Fibroblast of lung (primary cell): ENCODE measurements at places on chromosomes 11 and 22.
A peak's percentile ranks its signal among the peaks of the same experiment; 100 is the strongest.

DNA sequence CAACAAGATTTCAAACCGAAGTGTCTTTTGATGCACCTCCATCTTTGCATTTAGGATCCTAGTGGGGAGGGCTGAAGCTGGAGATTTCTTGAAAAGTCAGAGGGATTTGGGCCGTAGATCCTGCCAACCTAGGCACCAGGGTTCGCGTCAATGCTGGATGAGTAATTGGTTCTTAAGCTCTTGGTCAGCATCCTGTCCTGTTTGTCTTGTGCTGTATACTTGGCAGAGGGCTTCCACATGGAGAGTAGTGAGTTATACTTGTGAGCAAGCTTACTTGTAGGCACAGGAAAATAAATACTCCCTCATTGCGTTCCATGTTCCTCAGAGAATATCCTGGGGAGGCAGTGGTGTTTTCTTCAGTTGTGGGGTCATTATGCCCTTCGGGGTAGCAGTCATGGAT, 12.6 kb downstream of the INSC start:
- peak; percentile 62 for DNase-seq

DNA sequence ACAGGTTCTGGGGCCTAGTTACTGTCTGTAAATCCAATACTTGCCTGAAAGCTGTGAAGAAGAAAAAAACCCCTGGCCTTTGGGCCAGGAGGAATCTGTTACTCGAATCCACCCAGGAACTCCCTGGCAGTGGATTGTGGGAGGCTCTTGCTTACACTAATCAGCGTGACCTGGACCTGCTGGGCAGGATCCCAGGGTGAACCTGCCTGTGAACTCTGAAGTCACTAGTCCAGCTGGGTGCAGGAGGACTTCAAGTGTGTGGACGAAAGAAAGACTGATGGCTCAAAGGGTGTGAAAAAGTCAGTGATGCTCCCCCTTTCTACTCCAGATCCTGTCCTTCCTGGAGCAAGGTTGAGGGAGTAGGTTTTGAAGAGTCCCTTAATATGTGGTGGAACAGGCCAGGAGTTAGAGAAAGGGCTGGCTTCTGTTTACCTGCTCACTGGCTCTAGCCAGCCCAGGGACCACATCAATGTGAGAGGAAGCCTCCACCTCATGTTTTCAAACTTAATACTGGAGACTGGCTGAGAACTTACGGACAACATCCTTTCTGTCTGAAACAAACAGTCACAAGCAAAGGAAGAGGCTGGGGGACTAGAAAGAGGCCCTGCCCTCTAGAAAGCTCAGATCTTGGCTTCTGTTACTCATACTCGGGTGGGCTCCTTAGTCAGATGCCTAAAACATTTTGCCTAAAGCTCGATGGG, 13.5 kb downstream of the PIK3IP1 start:
- DNase-seq: no peak

DNA sequence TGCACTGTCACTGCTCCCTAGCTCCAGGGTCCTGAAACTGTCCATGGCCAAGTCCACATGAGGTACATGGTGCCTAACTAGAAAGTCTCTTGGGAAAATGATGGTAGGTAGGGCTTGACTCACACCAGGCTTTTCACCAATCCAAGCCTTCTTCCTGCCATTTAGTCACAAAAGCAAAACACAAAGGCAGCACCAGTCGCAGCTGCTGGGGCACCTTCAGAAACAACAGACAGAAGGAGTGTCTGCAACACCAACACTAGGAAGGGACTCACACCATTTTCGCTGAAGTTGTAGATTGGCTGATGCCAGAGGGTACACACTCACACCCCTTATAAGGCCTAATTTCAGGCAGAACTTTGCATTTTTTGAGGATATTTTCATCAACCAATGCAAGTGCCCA, 55.7 kb downstream of the SYTL2 start:
- DNase-seq: no peak

DNA sequence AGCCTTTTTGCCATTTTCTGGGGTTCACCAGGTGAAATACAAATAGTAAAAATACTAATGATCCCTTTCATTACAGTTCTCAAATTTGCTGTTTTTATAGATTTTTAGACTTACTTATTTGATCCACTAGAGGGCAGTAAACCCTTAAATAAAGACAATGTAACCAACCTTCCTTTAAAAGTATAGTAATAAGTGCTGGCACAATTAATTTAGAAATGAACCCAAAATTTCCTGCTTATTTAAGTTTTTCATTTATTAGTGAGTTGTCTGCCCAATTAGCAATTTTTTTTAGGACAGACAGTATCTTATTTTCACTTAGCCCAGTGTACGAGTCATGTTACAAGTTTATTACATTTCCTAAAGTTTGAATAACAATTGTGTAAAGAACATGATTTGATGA, 4.7 kb downstream of the DDIAS start:
- DNase-seq: peak; percentile 61

DNA sequence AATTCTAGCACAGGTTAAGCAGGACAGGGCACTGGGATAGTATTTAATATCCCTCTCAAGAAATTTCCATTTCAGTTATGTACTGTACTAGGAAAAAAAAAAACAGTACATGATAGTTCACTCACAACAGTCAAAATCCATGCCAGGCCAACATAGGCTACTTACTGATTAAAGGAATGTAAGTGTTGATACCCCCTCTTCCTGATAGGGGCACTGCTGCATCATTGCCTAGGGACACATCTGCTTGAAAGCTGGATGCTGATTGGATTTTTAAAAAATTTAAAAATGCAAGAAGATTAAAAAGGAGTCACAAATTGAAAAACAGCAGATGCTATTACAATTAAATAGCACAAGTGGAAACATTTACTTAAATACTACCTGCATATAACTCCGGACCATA, 43.4 kb downstream of the APOL5 start:
- peak; percentile 45 for DNase-seq

- no peak for DNase-seq
These were observed 24.9 kb downstream of the SLC43A1 start for GRCh38 chr11:57490456-57491248.

DNA sequence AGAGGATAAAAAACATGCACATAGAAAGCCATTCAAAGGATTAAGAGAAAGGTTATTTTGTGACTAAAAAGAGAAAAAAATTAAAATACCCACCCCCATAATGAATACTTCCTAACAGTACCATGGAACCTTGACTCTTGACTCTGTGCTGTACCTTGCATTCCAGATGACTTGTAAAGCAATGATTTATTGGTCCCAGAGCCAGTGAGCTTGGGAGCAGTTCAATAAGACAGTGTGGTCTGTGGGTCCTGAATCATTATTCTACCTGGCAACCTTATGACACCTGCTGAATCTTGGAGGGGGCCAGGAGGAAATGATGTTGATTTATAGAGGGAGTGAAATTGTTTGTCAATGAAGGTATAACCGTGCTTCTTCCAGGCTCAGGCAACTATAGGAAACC, 34.2 kb upstream of the PAX6 start:
- DNase-seq: no peak

GRCh38 chr22:24965822-24966626, 13.5 kb downstream of the KIAA1671 start:
- DNase-seq: no peak

GRCh38 chr11:105334025-105334714, 194.6 kb upstream of the CARD18 start:
- DNase-seq: no peak

DNA sequence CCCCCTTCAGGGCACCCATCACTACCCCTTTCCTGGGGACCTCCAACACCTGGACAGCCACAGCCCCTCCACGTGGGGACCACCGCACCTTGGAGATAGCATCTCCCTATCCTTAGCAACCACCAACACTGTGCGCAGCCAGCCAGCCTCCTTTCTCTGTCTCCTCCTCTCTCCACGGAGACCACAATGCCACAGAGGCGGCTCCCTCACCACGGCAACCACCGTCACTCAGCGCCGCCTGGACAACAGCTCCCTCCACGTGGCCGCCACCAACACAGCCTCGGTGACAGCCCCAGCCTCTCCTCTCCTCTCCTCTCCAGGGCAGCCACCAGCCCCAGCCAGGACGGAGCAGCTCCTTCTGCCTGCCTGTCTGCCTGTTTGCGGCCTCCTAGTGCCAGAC, 10.5 kb downstream of the ELFN2 start:
- DNase-seq: no peak

GRCh38 chr11:67484847-67485311, 2.1 kb downstream of the AIP start:
- no peak for DNase-seq

DNA sequence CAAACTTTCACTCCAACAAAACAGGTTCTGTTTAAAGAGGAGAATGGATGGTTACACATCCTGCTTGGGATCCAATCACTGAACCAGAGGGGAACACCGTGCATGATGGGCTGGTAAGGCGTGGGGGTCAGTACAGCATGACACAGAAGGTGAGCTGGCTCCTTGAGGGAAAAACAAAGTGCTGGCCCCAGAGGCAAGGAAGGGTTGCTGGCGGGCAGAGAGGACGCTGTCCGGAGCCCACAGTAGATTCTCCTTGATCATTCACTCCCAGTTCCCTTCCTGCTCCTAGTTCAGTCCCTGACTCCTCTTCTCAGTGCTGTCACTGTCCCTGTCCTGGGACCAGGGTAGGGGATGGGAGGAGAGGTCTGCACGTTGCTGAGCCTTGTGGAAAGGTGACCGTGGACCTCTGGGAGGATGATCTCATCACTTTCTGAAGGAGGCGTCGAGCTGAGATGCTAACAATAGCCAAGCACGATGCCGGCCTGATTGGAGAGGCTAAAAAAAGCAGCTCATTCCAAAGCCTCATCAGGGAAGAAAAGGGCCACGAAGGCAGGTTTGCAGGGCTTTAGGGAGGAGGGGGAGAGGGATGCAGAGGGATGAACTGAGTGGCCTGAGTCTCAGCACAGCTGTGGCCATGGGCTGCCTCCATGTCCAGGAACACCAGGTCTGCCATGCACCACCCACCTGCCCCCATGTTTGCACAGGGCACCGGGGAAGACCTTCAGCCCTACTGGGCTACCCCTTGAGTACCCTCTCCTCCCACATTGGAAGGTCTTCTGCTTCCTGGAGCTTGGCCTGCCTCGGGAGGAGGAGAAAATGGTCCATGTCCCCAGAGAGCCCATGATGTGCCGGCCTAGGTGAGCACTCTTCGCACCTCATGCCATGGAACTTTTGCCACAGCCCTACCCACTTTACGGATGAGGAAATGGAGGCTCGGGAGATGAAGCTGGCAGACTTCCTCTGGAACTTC, 72.7 kb upstream of the RTL6 start:
- DNase-seq: no peak

- no peak for DNase-seq
These were observed 13.8 kb downstream of the PRRG4 start for GRCh38 chr11:32843544-32843943.

- DNase-seq: peak; percentile 23
These were observed 210.6 kb upstream of the LUZP2 start for GRCh38 chr11:24286238-24286637.

GRCh38 chr11:34830035-34830434, 86.1 kb downstream of the APIP start:
- no peak for DNase-seq

- no peak for DNase-seq
These were observed 1272.8 kb downstream of the LRRC4C start for GRCh38 chr11:40186437-40187263.

DNA sequence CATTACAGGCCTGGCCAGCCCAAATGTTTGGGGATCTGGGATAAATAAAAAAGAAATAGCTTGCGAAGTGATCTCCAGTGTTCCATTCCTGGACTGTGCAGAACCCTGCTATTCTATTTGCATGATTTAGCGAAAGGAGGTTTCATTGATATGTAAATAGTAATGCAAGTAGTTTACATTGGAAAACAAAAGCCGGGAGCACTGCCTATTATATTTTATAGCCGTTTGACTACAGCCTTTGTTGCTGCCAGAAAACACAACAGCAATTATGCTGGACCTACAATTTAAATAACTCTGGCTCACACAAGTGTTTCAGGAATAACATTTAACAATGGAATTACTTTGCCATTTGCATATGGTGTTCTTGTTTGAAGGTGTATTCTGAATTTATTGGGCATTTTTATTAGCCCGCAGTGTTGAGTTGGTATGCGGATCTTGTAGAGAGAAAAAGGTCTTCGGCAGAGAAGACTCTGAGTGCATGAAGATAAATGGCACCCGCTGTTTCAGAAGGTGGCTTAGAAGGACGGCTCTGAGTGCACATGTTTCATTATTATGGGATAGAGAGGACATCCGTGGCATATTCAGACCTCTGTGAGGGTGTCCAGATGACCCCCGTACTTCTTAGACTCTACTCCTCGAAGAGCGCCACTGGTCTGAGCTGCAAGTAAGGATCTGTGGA, 315.0 kb downstream of the BRD1 start:
- DNase-seq: no peak

DNA sequence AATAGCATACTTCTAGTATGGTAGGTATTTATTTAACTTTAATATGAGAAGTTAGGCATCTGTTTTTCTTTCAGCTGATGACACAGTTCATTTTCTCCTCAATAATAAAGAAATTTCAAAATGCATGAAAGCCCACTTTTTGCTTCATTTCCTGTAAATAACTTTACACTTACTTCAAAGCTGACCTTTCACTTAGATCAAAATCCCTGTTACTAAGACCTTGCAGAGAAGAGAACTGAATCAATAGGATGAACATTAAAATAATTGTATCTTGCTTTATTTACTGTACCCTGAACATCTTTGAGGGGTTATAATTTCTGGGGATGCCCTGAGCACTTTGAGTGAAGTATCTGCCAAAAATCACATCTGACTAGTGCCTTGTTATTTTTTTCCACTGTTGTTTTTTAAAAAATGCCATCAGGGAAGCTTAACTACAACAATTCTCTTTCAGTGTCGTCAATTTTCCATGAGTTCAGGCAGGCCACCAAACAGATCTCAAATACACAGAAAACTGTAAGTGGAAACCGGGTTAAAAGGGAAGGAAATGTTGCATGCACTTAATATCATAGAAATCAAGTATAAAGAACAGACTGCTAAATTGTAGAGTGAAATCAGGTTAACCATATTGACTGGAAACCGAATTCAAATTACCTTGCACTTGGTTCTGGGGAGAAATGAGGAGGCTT, 206.2 kb downstream of the MAML2 start:
- no peak for DNase-seq

GRCh38 chr22:39478441-39478850, 21.6 kb downstream of the MGAT3 start:
- no peak for DNase-seq

DNA sequence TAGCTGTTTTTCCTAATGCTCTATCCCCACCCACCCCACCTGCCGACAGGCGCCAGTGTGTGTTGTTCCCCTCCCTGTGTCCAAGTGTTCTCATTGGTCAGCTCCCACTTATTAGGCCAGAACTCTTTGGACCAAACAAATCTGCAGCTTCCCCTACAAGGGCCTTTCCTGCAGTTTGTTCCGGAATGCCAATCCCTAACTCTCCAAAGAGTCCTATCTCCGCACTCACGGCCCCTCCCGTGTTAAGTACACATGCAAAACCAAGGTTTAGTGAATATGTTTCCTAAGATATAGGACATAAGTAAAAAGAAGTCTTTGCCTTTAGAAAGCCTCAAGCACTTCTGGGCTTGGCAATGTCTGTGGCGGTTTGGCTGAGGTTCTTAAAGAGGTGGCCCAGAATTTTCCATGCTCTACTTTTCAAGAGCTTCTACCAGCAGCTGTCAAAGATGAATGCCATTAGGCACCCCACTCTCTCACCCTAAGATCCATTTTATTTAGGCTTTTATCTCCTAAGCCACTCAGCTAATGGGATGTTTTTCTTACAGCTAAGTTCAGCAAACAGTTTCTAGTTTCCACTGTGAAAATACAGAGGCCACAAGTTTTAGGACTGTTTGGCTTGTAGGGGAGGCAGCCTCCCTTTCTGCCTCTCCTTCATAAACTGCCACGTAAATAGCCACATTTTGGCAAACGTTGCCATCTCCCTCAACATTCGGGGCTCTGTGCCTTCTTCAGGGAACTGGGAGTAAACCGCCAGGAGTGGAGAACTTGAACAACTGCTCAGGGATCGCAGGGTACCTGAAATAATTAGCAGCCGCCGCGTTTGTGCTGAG, 1.6 kb downstream of the CD59 start:
- DNase-seq: peak; percentile 65
